ENCODE measurements at places on chromosomes 7 and 10. TPM values are rescaled to one million over a fixed set of nuclear protein-coding genes. Genes with fewer than 3 reads are reported as not detected.
A peak's percentile ranks its signal among the peaks of the same experiment; 100 is the strongest.

RARRES2 gene
- total RNA-seq, result 852 TPM

TMEM139 gene
- total RNA-seq, result 22.0 TPM

RHOBTB1 gene
- 3.6 TPM for total RNA-seq

WDR91 gene
- total RNA-seq, result 9.3 TPM

ZCCHC24 gene
- total RNA-seq, result 30.5 TPM

ETV1 gene
- 8.4 TPM for total RNA-seq

EBLN1 gene
- not detected for total RNA-seq

COL28A1 gene
- 0.58 TPM for total RNA-seq

ZNF138 gene
- total RNA-seq, result 1.7 TPM

DNA sequence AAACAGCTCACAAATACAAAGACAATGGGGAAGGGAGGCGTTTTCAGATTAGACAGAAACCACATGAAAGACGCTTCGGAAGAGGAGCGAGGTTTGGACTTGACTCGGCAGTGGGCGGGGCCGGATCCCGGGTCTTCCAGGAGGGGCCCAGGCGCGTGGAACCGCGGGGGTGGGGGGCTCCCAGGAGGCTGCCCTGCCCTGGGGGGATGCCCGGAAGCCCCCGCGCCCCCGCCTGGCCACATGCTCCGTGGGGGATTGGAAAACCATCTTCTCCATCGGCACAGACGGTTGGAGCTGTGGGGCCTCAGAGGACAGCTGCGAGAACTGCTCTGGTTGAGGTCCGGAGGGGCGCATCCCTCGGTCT, 186.0 kb upstream of the SHH start:
- no peak for DNase-seq

- DNase-seq, result no peak
Observed at GRCh38 chr10:110680273-110681020, 36.3 kb downstream of the RBM20 start.

GRCh38 chr10:53570221-53570620, 797.6 kb upstream of the MBL2 start:
- DNase-seq, result no peak

DNA sequence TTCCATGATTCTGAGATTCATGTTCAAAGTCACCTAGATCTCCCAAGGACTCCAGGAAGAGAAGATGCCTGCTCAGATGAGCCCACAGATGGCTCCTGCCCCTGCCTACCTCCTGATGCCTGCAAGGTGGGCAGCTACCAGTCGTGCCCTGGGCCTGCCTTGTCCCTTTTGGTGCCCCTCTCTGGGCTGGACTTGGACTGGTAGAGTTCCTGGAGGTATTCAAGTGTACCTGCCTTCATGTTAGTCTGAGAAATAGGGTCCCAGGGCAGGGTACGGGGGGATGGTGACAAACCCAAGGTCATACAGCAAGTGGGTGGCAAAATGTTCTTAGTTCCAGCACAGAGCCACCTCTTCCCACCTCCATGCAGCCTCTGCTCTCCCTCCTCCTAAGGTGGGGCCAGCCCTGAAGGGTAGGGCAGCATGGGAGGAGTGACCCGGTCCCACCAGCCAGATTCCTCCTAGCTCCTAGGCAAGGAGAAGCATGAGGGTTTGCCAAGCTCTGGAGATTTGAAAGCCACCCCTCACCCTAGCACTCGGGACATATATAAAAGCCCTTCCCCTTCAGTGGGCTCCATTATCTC, 80.8 kb upstream of the UNC5B start:
- no peak for DNase-seq

DNA sequence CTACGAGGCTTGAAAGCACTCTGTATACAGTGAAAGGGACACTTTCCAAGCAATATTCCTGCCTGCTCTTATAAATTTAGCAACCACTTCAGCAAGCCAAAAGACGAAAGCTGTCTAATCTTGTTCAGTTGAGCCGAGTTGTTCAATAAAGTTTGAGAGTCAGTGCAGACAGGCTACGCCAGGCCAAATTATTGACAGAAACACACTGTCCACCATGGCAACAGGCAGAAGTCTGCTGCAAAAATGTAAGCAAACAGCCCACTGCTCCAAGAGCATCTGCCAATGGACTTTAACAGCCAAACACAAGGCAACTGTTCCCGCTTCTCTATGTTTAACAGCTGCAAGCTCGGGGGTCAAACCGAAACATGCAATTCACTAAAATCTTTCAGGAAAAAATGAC, 85.7 kb downstream of the GLI3 start:
- DNase-seq, result no peak

GRCh38 chr10:93034426-93034825, 26.2 kb upstream of the CYP26C1 start:
- DNase-seq, result no peak

DNA sequence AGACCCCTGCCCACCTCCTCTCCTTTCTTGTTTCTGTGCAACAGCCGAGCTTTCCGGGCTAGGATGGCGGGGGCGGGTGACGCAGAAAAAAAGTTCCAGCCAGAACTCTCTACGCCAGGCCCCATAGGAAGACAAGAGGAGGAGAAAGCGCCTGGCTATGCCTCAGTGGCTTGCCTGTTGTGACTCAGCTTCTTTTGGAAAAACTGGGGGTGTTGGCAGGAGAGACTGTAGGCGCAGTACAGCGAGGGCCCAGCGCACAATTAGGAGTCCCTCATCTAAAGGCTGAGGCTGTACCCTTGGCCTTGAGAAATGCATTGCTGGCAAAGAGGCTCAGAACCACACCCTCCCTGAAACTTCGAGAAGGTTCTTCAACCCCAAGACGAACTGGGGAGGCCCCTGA, 28.0 kb upstream of the KPNA7 start:
- no peak for DNase-seq

GRCh38 chr7:23696916-23697441, 13.0 kb upstream of the STK31 start:
- no peak for DNase-seq

GRCh38 chr10:47295411-47295810, 4.6 kb upstream of the GDF10 start:
- DNase-seq, result no peak

- DNase-seq, result no peak
Observed at GRCh38 chr10:36271627-36272340, 629.7 kb upstream of the FZD8 start.

- no peak for DNase-seq
Observed at GRCh38 chr10:126921974-126922525, 16.8 kb downstream of the DOCK1 start.

DNA sequence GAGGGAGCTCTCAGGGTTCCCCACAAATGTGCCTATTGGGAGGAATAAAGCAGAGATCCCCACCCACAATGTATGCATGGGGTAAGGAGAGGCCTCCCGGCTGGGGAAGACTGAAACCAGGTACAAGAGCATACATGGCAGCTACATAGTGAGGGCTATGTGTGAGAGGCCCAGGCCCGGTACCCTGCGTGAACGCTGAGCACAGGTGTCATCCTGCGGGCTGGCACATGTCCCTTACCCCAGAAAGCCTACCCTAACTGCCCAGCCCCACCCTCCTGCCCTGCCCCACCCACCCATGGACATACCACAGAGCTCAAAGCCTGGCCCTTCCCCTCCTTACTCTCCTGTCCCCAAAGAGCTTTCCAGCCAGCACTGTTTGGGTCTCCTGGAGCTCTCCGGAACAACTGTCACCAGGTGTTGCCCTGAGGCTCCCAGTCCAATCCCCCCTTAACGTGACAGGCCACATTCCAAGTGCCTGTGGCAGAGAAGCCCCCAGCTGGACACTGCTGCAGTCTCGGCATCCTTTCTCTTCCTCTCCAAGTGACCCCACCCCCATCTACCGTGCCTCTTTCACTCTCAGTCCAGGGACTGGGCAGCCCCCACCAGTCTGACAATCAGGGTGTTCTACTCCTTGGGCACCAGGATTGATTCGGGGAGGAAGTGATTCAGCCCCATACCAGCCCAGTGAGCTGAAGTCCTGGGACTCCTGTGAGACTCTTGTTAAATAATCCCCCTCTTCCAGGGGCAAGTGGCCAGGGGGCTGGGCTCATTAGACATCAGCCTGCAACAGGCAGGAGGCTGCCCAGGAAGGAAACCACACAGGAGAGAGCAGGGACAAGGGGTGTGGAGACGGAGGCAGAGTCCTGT, 19.6 kb downstream of the GRID1 start:
- DNase-seq, result no peak

DNA sequence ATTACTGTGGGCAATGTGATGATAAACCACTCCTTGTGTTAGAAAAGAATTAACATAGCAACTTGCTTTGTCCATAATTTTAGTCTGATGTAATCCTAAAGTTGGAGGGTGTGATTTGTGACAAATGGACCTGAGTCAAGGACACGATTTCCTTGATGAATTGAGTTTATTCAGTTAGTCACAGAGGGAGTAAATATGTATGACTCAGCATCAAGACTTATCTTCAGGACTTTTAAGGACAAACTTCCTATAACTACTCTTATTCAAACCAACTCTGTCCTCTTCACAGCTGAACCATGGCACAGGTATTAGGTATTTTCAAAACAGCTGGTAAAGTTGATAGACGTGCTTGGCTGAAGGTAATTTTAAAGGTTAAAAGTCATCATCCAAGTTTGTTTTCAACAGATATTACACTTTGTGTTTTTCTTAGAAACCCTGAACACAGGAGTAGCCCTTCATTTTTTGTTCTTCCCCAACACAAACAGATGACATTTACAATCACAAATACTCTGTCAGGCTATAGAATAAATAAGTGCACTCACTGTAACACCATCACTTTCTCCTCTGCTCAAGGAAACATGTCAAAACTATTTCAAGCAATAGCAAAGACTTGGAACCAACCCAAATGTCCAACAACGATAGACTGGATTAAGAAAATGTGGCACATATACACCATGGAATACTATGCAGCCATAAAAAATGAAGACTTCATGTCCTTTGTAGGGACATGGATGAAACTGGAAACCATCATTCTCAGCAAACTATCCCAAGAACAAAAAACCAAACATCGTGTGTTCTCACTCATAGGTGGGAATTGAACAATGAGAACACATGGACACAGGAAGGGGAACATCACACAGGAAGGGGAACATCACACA, 54.5 kb downstream of the COA1 start:
- no peak for DNase-seq

DNA sequence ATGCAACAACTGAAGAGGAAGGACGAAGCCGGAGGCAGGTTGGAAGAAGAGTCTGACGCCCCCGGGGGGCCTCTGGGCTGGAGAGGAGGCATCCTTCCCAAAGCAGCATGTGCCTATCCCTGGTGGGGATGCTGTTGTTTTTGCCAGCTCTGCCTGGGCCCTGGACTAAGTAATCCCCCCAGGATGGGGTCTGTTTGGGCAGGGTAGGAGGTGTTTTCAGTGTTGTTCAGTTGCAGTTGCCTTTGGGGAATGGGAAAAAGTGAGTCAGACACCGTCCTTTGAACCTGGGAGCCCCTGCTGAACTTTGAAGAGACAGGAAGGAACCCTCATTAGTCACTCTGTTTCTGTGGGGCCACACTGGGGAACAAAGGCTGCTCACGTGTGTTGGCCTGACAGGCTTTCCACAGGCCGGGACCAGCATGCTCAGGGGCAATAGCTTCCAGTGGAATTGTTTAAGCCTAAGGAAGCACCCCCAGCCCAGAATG, 35.2 kb upstream of the GDF10 start:
- DNase-seq, result peak; percentile 28

DNA sequence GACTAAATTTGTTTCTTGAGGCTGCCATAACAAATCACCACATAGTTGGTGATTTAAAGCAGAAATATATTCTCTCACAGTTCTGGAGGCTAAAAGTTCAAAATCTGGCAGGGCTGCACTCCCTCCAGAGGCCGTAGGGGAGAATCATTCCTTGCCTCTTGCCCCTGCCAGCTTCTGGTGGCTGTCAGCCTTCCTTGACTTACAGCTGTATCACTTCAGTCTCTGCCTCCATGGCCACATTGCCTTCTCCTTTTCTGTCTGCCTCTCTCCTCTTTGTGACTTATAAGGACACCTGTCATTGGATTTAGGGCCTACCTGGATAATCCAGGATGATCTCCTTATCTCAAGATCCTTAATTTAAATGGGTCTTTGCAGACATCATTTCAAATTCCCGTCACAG, 5.8 kb upstream of the LRRC4 start:
- DNase-seq, result no peak

DNA sequence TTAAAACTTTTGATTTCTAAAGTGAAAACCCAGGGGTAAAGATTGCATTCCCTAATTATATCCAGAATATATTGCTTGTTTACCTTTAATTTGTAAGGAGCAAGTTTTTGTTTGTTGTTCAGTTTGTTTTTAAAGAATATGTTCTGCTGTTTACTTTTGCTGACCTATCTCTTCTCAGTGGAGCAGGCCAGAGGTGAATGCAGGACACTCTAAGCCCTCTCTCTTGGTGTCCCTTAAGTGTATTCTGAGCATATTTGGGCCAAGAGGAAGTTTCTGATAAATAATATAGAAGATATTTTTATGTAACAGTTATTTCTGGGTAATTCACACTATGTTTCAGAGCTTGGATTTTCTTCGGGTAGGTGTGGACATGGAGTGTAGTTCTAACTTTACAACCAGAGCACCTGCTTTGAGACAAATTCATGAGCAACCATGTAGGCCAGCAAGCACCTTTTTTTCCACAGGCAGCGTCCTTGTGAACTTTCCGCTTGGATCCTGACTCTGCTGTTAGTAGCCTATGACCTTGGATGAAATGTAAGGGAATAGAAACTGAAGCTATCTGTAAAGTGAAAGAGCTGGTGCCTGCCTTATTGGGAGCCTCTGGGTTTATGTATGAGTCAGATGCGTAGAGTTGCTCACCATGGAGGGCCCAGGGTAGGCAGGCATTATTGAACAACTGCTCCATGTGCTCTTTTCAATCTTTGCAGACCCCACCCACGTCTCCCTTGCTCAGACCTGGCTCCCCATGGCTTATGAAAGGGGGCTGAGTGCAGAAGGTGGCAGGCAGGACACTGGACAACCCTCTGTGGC, 16.1 kb downstream of the OGDH start:
- DNase-seq, result no peak

DNA sequence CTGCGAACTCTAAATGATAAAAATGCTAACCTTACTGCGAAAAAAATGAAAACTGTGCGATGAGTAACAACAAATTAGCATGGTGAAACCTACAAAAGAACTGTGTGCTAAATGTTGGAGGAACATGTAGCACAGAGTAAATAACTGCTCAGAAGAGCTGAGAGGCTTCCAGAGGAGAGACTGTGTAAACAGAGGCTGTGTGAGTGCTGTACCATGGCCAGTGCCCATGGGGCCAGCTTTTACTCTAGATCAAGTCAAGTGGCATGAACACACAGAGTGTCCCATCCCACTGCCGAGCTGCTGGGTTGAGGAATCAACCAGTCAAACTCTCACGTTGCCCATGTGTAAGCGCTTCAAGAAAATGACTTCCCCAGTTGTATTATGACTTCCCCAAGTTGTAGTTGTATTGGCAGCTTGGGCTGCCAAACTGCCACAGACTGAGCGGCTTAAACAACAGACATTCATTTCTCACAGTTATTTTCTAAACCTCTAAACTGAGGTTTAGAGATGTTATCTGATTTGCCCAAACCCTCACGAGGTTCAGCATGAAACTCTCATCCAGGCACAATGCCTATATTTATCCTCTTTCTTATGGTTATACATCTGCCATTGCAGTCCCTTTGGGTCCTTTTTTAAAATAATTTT, 270.7 kb downstream of the ABCA13 start:
- DNase-seq, result no peak

DNA sequence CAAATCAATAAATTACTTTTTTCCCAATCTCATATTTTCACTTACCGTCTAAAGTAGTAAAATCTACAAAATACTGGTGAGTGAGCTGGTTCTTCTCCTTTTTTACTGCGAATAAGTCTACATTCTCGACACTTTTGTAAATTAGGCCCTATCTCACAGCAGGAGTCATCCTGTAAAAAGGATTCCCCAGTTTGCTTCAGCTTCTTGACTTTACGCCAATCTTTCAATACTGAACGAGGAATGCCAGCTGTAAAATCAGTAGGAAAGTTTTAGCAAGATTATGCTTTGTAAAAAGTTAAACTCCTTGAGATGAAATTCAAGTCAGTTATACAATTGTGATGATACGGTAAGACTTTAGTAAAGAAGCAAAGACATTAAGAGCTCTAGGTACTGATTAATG, 67.3 kb downstream of the NRBF2 start:
- DNase-seq, result no peak
